ENCODE measurements at places on chromosomes 6 and 20.

- H3K27me3 ChIP-seq = no peaks in the 10 kb centered on the region
- no peak overlapping the region for H3K4me3 ChIP-seq
- peaks cover 3% of the 10 kb centered on the region for H3K4me1 ChIP-seq
- DNase-seq = no peak
- H3K27ac ChIP-seq = no peak overlapping the region
These were observed 164.5 kb downstream of the FARS2 start for GRCh38 chr6:5425797-5426196.

- no peak overlapping the region for H3K27ac ChIP-seq
- no peak overlapping the region for H3K4me3 ChIP-seq
- H3K27me3 ChIP-seq = no peaks in the 10 kb centered on the region
- no peaks in the 10 kb centered on the region for H3K36me3 ChIP-seq
These were observed 442.1 kb downstream of the BCKDHB start for GRCh38 chr6:80548532-80548931.

DNA sequence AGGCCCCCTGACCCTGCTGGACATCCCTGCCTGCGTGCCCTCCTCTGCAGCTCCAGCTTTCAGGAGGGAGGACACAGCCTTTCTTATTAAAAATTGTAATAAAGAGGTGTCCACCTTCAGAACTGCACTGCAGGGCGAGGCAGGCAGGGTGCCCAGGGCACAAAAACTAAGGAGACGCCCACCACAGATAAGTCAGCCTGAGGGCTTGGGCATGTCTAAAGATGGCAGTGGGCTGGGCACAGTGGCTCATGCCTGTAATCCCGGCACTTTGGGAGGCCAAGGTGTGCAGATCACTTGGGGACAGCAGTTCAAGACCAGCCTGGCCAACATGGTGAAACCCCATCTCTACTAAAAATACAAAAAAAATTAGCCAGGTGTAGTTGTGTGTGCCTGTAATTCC is 7.0 kb upstream of the C20orf144 start:
- H3K27me3 ChIP-seq = no peaks in the 10 kb centered on the region
- H3K36me3 ChIP-seq = peaks cover 14% of the 10 kb centered on the region
- no peak for DNase-seq
- H3K4me1 ChIP-seq = no peaks in the 10 kb centered on the region
- H3K4me3 ChIP-seq = no peak overlapping the region

GRCh38 chr6:126907312-126907711 is 211.2 kb upstream of the RSPO3 start:
- DNase-seq = no peak
- H3K27me3 ChIP-seq = no peaks in the 10 kb centered on the region
- no peak overlapping the region for H3K27ac ChIP-seq

DNA sequence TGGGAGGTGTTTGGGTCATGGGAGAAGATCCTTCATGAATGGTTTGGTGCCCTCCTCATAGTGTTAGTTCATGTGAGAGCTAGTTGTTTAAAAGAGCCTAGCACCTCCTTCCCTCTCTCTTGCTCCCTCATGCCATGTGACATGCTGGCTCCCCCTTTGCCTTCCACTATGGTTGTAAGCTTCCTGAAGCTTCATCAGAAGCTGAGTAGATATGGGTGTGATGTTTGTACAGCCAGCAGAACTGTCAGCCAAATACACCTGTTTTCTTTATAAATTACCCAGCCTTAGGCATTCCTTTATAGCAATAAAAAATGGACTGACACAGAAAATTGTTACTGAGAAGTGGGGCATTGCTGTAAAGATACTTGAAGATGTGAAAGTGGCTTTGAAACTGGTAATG is 731.1 kb upstream of the FLRT3 start:
- no peak overlapping the region for H3K27ac ChIP-seq
- DNase-seq = no peak
- H3K36me3 ChIP-seq = no peaks in the 10 kb centered on the region
- H3K4me3 ChIP-seq = no peak overlapping the region
- no peaks in the 10 kb centered on the region for H3K4me1 ChIP-seq

DNA sequence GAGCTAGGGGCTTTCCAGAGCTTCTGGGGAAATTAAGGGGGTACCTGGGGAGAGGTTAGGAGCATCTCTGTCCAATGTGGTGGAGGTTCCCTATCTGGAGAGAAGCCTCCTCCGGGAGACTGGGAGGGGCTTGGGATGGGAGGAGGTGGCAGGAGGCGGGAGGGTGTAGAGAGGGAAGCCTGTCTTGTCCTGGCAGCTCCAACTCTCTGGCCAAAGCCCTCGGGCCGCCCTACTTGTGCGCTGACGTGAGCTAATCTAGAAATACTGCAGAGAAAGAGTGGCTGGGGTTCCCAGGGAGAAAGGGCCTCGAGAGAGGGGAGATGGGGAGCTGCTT is 1.6 kb upstream of the SLC32A1 start:
- H3K27me3 ChIP-seq = peaks cover 48% of the 10 kb centered on the region
- no peak overlapping the region for H3K27ac ChIP-seq
- H3K36me3 ChIP-seq = no peaks in the 10 kb centered on the region
- no peak for DNase-seq
- H3K4me1 ChIP-seq = peaks cover 6% of the 10 kb centered on the region

- H3K4me1 ChIP-seq = peaks cover 11% of the 10 kb centered on the region
- H3K27me3 ChIP-seq = no peaks in the 10 kb centered on the region
- no peaks in the 10 kb centered on the region for H3K36me3 ChIP-seq
- no peak overlapping the region for H3K4me3 ChIP-seq
These were observed 61.4 kb downstream of the TXLNB start for GRCh38 chr6:139230391-139230840.

DNA sequence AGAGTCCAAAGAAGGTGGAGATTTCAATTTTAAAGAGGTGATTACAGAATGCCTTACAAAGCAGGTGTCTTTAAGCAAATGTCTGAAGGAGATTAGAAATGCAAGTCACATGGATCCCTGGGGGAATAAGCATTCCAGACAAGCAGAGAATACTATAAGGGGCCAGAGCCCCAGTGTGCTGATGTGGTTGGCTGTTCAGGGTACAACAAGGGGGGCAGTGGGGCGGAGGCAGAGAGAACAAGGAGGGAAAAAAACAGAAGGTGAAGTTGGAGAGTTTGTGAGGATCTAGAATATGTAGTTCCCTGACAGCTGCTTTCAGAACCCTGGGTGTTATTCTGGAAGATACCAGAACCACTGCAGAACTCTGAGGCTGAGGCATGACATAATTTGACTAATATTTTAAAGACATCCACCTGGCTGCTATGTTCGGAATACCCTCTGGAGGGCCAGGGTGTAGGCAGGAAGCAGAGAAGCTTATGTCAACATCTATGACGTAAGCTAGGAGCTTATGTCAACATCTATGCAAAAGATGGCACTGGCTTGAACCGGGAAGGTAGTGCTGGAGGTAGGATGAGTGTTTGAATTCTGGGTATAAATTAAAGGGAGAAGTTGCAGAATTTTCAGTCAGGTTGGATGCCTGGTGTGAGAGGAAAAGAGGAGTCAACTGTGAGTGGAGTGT is 276.3 kb upstream of the AGPAT4 start:
- no peak overlapping the region for H3K4me3 ChIP-seq
- no peak for DNase-seq
- peaks cover 1% of the 10 kb centered on the region for H3K4me1 ChIP-seq
- no peaks in the 10 kb centered on the region for H3K36me3 ChIP-seq

- no peak for DNase-seq
- H3K27me3 ChIP-seq = peaks cover 13% of the 10 kb centered on the region
- H3K4me3 ChIP-seq = no peak overlapping the region
- H3K36me3 ChIP-seq = no peaks in the 10 kb centered on the region
These were observed 8.1 kb upstream of the SERPINB9 start for GRCh38 chr6:2911171-2911570.

DNA sequence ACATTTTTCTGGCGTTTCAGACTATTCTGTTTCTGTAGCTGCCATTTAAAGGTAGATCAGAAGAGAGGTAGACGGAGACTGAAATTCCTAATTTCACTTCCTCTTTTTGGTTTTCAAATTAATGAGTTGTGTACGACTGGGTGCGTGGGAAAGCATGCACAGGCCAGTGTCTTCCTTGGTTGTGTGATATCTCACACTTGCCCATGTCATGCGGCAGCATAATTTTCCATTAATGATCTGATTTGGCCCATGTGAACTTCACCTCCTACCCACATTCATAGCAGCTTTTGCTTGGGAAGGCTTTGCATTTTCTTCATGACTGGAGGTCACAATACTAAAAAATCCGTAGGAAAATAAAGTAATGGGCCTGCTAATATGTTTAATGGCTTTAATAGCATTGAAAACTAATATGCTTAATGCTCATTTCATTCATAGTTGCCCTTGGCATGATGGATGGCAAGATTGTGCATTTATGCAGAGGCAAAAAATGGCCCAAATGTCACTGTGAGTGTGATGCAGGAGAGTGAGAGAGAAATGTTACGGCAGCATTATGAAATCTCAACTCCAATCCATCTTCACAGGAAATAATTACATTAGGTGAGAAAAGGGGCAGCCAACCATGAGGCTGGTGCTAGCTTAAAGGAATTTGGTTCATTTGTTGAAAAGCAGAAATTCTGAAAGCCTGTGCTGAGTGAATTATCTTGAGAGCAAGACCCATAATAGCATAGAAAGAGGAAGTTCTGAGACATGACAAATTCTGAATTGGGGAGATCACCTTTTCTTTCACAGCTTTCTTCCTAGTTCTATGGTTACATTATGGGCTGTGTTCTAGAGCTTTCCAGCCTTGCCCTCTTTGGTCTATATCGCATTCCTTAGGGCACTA is 69.0 kb upstream of the UST start:
- H3K27ac ChIP-seq = no peak overlapping the region
- DNase-seq = no peak
- H3K4me3 ChIP-seq = no peak overlapping the region
- no peaks in the 10 kb centered on the region for H3K36me3 ChIP-seq
- no peaks in the 10 kb centered on the region for H3K4me1 ChIP-seq

- no peaks in the 10 kb centered on the region for H3K4me1 ChIP-seq
- H3K4me3 ChIP-seq = no peak overlapping the region
- no peak for DNase-seq
These were observed 289.6 kb upstream of the CDH4 start for GRCh38 chr20:60962367-60963045.

DNA sequence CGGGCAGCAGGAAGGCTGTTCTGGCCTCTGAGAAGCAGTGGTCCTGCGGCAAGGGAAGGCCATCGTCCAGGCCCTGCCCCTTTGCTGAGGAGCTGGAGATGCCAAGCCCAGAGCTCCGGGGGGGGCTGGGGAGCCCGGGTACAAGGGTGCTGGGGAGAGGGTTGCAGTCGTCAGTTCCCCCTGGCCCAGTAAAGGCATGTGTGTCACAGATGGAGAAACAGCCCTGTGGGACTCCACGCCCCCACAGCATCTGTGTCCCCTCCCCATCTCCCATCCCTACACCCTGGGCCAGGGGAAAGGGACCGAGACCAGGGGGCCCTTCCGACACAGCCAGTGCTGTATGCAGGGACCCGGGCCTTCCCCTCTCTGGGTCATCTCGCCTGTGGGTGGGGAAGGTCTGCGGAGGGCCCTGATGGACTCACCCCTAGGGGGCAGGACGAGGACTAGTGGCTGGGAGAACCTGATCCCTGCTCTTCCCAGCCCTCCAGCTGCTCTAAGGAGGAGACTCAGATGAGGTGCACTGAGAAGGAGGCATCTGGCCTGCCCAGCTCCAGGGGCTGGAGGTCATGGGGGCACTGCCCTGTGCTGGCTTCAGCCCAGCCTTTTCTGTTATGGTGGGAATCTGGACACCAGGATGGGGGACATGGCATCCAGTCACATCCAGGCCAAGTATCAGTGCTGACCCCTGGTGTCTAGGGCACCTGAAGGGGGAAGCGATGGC is 609 bp downstream of the MYL9 start:
- peak overlapping the region; percentile 87 for H3K4me3 ChIP-seq
- peak; percentile 30 for DNase-seq
- no peaks in the 10 kb centered on the region for H3K27me3 ChIP-seq

GRCh38 chr6:16121339-16121738 is 7.5 kb upstream of the MYLIP start:
- H3K4me3 ChIP-seq = no peak overlapping the region
- no peaks in the 10 kb centered on the region for H3K27me3 ChIP-seq
- no peak for DNase-seq

DNA sequence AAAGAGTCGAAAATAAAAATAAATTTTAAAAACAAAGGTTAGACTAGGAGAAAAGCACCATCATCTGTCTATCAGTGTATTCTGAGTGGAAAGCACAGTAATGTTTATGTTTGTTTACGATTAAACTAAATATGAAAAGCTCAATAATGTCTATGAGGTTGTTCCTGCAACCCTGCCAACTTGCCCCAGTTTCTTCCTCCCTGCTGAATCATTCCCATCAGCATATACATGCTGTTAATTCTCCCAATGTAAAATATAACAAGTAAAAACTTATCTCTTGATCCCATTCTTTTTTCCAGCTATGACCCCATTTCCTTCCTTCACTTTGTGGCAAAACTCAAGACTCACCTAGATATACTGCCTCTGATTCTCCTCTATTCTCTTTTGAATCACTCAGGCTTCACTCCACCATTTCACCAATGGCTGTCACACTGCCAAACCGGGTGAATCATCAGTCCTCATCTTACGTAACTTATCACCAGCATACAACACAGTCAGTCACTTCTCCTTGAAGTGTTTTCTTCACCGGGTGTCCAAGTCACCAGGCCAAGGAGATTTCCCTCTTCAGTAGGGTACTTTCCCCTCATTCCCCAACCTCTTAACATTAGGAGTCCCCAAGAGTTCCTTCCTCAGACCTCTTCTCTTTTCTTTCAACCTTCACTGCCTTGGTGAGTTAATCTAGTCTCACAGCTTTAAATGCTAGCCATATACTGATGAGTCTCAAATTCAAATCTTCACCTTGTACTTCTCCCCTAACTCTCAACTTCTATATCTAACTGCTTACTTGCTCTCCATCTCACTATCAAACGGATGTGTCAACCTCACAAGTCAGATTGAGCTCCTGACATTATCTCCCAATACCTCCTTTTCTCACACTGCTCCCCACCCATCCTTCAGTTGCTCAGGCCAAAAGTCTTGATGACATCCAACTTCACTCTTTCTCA is 6.2 kb downstream of the TMEM242 start:
- no peak overlapping the region for H3K27ac ChIP-seq
- H3K36me3 ChIP-seq = peaks cover 29% of the 10 kb centered on the region
- H3K4me3 ChIP-seq = no peak overlapping the region

GRCh38 chr6:73691512-73691911 is 4.5 kb upstream of the CD109 start:
- no peak overlapping the region for H3K27ac ChIP-seq
- H3K4me3 ChIP-seq = no peak overlapping the region
- no peak for DNase-seq
- H3K4me1 ChIP-seq = peaks cover 3% of the 10 kb centered on the region
- H3K27me3 ChIP-seq = peaks cover 25% of the 10 kb centered on the region

DNA sequence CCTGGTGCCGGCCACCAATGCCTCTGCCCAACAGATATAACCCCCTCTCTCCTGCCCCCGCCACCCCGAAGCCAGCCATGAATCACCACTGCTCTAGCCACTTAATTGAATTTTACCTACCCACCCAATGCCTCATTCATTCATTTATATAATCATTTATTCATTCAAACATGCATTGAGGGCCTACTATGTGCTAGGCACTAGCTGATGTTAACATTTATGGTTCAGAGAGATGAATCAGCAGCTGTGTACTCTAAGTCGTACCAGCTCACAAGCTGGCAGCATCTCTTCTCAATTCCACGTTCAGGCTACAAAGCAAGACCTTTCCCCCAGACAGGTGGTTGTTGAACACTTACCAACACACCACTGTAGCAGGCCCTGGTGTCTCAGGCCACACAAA is 12.9 kb upstream of the MDGA1 start:
- no peak overlapping the region for H3K27ac ChIP-seq
- H3K27me3 ChIP-seq = no peaks in the 10 kb centered on the region
- H3K36me3 ChIP-seq = no peaks in the 10 kb centered on the region
- peaks cover 42% of the 10 kb centered on the region for H3K4me1 ChIP-seq
- H3K4me3 ChIP-seq = no peak overlapping the region
